ENCODE measurements at places on chromosomes 5 and 9.

- no peak for DNase-seq
Measured at GRCh38 chr5:111224561-111225345, 569 bp downstream of the CAMK4 start.

DNA sequence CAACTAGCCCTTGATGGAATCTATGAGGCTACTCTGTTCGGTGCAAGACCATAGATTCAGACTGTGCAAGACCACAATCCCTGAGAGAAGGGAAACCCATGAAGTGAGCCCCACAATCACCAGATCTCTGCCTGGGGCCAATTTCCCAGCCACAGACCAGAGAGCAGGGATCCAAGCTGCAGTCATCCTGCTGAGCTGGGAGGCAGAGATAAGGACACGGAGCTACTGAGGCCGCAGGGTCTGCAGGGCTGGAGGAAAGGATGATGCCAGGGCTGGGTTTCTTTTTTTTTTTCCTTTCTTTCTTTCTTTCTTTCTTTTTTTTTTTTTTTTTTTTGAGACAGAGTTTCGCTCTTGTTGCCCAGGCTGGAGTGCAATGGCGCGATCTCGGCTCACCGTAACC lies 47.7 kb upstream of the FUBP3 start:
- no peak for DNase-seq

GRCh38 chr5:141402553-141403243 lies at the start of gene PCDHGA9:
Gene PCDHGA9, plus strand, starts transcription at chr5:141402778. Its CDS starts 175 bp downstream, at chr5:141402953.
- DNase-seq = no peak

GRCh38 chr5:122190156-122190555 lies 60.8 kb downstream of the ZNF474 start:
- no peak for DNase-seq

- no peak for DNase-seq
Measured at GRCh38 chr9:89277454-89277853, 33.5 kb upstream of the CKS2 start.

Measured in stimulated activated CD8-positive, alpha-beta memory T cell treated with anti-CD3 and anti-CD28 coated beads, Interleukin-15, amount 100 ng/mL, for 24 hours (primary cell).